ENCODE measurements at places on chromosomes 12 and 14.
A peak's percentile ranks its signal among the peaks of the same experiment; 100 is the strongest.

GRCh38 chr14:68951035-68951797 lies 27.9 kb downstream of the ACTN1 start:
- DNase-seq = no peak

GRCh38 chr12:1606021-1606622 lies 11.7 kb upstream of the FBXL14 start:
- no peak for DNase-seq

- peak; percentile 59 for DNase-seq
Observed at GRCh38 chr12:2613326-2614073, 181.3 kb upstream of the FKBP4 start.

DNA sequence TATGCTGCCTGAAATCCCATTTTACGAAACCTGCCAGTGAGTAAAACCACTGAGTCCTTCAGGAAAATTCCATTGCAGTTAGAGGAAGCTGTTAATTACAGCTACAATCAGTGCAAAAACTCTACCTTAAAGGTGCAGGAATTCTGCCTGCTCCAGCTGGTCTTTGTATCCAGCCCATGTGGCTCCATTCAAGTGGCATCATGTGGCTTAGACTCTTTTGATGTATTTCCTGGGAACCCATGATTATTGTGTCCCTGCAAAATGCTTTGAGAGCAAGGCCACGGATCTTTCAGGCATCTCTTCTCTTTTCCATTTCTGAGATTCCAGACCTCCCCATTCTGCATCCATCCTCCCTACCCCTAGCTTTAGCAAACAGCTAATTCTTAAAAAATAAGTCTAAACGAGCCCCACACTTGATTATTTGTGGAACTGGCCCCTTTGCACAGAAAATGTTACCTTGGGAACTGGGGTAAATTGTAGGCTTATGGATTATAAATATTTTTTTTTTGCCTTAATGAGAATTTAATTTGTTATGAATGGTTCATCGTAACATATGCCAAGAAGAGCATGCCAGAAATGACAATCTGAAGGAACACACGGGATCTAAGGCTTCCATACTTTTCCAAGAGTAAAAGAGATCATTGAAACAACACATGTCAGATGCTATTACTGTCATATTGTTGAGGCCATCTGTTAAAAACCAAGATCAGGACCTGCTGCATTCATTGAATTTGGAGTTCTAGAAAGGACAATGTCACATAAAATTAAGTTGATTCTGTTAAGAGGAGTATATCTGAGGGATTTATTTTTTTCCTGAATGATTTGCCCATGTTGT lies 144.6 kb downstream of the TPH2 start:
- DNase-seq = no peak

GRCh38 chr12:38124247-38125012 lies 192.1 kb upstream of the ALG10B start:
- no peak for DNase-seq

- DNase-seq = no peak
Observed at GRCh38 chr14:43360239-43360638, 1146.8 kb downstream of the FSCB start.

GRCh38 chr14:66974397-66975025 lies 214.7 kb upstream of the GARIN2 start:
- no peak for DNase-seq

DNA sequence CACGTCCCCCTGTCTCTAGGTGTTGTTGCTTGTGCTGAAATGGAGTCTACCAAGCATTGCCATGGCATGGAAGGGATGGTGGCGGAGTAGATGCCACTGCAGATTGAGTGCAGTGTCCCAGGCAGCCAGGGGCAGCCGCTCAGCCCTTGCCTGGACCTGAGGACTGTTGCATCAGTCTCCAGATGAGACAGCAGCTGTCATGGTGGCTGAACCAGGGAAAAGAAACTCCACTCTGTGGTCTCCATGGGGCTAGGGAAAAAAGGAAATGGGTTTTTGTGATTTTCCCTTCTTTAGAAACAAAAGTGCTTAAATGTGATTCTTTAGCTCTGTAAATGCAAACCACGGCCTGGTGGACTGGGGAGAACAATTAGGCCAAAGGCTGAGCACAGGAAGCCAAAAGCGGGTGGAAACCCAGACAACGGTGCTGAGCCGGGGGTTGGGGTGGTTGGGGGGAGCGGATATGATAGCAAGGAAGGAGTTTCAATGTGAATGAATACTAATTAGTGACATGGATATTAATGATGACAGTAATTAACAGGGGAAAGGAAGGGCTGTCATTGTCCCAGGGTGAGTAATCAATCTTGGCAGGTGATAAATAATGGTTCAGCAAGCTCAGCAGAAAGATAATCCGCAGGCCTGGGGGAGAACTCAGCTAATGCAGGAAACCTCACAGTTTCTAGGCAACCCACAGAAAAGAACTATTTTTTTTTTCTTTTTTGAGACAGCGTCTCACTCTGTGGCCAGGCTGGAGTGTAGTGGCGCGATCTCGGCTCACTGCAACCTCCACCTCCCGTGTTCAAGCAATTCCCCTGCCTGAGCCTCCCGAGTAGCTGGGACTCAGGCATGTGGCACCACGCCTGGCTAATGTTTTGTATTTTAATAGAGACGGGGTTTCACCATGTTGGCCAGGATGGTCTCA lies 442.6 kb downstream of the DPF3 start:
- peak; percentile 31 for DNase-seq

- no peak for DNase-seq
Observed at GRCh38 chr14:75383721-75384120, 44.1 kb upstream of the JDP2 start.

DNA sequence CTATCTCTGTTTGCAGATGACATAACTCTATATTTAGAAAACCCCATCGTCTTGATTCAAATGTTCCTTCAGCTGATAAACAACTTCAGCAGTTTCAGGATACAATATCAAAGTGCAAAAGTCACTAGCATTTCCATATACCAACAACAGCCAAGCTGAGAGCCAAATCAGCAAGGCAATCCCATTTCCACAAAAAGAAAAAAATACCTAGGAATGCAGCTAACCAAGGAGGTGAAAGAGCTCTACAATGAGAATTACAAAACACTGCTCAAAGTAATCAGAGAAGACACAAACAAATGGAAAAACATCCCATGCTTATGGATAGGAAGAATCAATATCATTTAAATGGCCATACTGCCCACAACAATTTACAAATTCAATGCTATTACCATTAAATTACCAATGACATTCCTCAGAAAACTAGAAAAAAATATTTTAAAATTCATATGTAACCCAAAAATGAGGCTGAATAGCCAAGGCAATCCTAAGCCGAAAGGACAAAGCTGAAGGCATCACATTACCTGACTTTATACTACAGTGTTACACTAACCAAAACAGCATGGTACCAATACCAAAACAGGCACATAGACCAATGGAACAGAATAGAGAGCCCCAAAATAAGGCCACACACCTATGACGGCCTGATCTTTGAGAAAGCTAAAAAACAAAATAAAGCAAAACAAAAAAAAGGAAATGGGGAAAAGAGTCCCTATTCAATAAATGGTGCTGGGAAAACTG lies 901.7 kb downstream of the LRFN5 start:
- DNase-seq = no peak

DNA sequence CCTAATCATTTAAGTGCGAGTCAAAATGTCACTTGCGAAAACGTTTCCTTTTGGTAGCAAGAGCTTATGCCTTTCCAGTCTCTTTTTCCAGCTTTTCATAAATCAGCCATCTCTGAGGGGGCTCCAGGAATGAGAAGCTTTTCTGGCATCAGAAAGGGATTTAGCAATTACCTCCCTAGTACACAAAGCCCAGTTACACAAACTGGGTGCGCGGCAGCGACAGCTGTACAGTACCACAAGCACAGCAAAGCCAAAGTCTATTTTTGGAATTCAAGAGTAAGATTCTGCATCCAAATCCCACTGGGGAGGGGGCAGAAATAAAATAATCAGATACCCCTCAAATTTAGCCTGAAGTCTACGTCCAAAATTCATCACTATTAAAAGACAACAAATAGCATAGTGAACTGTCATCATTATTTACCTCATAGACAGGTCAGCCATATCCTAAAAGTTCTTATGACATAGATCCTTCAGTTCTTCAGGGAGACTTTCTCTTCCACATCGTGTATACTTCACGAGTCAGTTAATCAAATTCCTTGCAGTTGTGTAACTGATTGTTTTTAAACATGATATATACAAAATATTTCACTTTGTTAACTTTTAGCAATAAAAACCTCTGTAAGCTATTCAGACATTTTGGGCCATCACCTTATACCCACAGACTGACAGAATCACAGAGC lies 150.8 kb downstream of the TTC7B start:
- no peak for DNase-seq

GRCh38 chr12:53829130-53829819 lies 77.5 kb upstream of the CISTR start:
- no peak for DNase-seq

- DNase-seq = no peak
Observed at GRCh38 chr12:117339104-117339503, 22.3 kb downstream of the NOS1 start.

DNA sequence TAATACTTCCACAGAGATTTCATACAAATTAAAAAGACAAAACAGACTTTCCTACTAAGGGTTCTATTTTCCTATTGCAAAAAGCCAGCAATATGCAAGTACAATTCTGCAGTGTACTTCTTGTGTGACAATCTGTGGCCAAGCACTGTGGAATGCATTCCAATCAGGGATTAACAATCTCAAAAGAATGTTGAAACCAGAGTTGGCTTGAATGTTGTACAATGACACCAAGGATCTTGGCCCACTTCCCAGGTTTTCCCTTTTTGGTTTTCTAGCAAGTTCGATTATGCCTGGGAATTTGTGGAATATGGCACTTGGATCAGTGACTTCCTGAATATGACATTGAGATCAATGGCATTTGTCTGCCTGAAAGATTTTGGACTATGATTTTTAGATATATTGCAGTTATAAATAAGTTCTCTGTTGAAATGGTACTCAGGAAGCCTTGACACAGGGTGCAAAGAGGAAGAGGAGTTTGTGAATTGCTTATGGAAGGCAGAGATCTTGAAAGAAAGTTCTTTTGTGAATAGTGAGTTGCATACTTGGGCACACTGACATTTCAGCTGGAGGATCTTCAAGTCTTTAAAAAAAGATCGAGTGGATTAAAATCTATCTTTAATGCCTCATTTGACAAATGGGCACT lies 81.4 kb upstream of the FERMT2 start:
- no peak for DNase-seq

GRCh38 chr12:100871195-100871734 lies 76.7 kb downstream of the ANO4 start:
- no peak for DNase-seq

DNA sequence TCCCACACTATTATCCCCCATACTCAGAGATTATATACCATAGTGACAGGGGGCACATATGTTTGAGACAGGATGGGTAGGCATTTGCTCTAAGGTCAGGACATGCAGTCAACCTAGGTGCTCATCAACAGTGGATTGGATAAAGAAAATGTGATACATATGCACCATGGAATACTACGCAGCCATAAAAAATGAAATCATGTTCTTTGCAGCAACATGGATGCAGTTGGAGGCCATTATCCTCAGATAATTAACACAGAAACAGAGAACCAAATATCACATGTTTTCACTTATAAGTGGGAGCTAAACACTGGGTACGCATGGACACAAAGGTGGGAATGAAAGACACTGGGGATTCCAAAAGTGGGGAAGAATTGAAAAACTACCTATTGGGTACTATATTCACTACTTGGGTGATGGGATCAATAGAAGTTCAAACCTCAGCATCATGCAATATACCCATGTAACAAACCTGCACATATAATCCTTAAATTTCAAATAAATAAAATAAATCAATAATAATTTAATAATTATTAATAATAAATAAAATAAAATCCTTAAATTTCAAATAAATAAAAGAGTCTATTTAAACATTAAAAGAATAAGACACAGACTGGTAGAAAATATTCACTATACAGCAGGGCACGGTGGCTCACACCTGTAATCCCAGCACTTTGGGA lies 160.1 kb upstream of the CNOT2 start:
- no peak for DNase-seq

GRCh38 chr14:38203929-38204718 lies 3.6 kb upstream of the SSTR1 start:
- DNase-seq = no peak

DNA sequence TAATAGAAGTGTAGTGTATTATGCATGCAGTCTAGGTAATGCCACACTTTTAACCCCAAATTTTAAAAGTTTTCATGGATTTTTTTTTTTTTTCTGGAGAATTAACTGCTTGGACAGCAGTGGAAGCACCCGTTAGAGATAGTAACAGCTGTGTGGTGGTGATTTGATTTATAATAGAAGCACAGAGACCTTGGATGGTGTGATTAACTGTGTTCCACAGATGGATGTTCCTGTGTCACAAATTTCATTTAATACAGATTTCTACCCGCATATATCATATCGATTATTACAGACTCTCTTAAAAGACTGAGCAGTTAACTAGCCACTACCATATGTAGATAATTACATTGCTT lies 47.0 kb downstream of the IFT81 start:
- DNase-seq = no peak

DNA sequence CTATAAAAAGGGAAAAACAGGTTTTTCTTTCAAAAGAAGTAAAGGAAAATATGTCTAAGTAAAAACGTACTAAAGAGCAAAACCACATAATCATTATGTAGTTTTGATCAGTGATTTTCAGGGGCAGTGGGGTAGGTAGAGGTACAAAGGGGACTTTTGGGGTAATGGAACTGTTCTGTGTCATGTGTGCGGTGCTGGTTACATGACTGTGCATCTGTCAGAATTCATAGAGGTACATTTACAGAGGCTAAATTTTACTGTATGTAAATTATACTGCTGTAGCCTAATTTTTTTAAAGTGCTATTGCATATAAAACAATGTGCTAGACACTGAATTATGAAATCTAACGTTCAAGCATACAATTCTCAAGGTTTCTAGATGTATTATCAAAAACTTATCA lies 2.0 kb downstream of the ESR2 start:
- DNase-seq = no peak

GRCh38 chr12:12719496-12719895 lies 2.3 kb downstream of the CDKN1B start:
- no peak for DNase-seq

GRCh38 chr12:9051158-9051550 lies 61.8 kb downstream of the KLRG1 start:
- DNase-seq = no peak

GRCh38 chr12:67704071-67704470 lies 55.5 kb downstream of the DYRK2 start:
- no peak for DNase-seq

- no peak for DNase-seq
Observed at GRCh38 chr14:73778736-73779135, 64.6 kb upstream of the PNMA1 start.

GRCh38 chr14:101738703-101739320 lies 22.7 kb upstream of the PPP2R5C start:
- DNase-seq = no peak

DNA sequence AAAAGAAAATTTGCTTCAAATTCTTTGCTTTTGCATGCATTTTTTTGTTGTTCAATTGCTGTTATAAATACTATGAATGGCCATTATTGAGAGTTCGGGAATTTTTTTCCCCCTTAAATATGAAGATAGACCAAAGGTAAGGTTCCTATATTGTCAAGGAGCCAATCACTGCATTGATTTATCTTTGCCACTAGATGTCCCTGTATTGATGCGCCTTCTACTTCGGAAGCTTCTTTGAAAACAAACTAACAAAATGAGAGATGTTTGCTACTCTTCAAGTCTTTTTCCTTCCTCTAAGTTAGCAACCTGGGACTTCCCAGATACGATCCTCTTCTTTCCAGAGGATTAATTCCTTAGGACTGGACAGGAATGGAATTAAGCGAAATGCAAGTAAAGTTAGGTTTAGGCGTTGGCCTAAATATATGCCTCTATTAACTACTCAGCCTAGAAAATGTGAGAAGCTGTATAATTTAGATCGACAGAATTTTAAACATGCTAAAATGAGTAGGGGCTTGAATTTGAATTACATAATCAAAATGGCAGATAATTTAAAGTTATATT lies 318.1 kb downstream of the AEBP2 start:
- DNase-seq = no peak

Measured in stimulated activated CD8-positive, alpha-beta memory T cell treated with anti-CD3 and anti-CD28 coated beads, Interleukin-7, amount 100 ng/mL, for 48 hours (primary cell).